Sciatic nerve (tissue), 2 donors: ENCODE measurements at places on chromosomes 7 and 10.

- no peak for DNase-seq
Measured at GRCh38 chr7:69868921-69869320, 270.6 kb downstream of the AUTS2 start.

DNA sequence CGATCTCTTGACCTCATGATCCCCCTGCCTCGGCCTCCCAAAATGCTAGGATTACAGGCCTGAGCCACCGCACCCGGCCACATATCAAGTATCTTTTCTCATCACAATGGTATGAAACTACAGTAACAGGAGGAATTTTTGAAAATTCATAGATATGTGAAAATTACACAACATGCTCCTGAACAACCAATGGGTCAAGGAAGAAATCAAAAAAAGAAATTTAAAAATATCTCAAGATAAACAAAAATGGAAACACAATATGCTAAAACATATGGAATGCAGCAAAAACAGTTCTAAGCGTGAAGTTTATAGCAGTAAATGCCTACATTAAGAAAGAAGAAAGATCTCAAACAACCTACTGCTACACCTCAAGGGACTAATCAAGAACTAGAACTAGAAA, 59.8 kb upstream of the ADAM12 start:
- DNase-seq: no peak

GRCh38 chr7:3140834-3141233, 97.2 kb upstream of the CARD11 start:
- no peak for DNase-seq

GRCh38 chr7:988963-989529, 6.1 kb downstream of the CYP2W1 start:
- DNase-seq: no peak

DNA sequence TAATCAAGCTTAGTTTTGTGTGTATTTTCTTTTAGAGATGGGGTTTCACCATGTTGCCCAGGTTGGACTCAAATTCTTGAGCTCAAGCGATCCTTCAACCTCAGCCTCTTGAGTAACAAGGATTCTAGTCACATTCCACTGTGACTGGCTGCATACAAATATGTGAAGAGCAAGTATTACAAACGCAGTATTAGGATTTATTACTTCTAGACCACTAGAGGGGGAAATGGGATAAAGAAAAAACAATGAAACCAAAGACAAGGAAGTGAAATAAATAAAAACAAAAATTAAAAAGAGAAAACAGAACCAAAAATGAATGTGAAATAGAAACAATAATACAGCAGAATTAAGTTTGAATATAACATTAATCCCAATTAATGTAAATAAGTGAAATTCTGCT, 308.7 kb downstream of the ANKRD30A start:
- DNase-seq: no peak

GRCh38 chr7:106143711-106144337, 31.7 kb upstream of the SYPL1 start:
- no peak for DNase-seq

- no peak for DNase-seq
Measured at GRCh38 chr10:7274293-7274692, 136.5 kb downstream of the SFMBT2 start.
